Stimulated activated CD4-positive, alpha-beta T cell treated with anti-CD3 and anti-CD28 coated beads, Interleukin-4, amount 100 ng/mL, for 4 hours (primary cell): ENCODE measurements at places on chromosomes 4 and X.

GRCh38 chrX:53743244-53743643, 56.7 kb upstream of the HUWE1 start:
- no peak for DNase-seq

DNA sequence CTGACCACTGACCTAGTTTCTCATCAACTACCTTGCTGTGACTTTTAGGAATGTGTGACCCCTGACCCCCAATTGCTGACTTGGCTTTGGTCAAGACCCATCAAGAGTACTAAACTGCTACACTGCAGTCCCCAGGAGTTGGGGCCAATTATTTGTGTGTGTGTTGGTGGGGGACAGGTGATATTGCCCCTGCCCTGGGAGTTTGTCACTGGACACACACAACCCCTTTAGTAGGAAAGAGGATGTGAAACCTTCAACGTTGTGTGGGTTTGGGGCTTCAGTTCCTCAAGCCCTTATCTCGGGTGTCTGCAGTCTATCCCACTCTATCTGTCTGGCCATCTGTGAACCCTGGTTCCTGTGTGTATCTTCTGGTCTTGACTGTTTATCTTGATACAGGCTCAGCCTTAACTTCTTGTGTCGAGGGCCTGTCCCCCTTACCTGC, 6.5 kb downstream of the SASH3 start:
- no peak for DNase-seq

DNA sequence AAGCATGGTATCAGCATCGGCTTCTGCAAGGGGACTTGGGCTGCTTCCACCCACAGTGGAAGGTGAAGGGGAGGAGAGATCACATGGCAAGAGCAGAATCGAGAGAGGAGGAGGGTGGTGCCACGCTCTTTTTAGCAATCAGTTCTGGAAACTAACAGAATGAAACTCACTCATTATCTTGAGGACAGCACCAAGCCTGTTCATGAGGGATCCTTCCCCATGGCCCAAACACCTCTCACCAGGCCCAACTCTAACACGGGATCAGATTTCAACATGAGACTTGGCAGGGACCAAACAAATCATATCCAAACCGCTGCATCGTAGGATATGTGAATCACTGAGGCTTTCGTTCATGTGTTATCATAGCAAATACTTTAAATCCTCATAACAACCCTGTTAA, 125.5 kb downstream of the GPC3 start:
- DNase-seq = no peak

GRCh38 chr4:173025131-173025530, 143.5 kb upstream of the GALNT7 start:
- no peak for DNase-seq

DNA sequence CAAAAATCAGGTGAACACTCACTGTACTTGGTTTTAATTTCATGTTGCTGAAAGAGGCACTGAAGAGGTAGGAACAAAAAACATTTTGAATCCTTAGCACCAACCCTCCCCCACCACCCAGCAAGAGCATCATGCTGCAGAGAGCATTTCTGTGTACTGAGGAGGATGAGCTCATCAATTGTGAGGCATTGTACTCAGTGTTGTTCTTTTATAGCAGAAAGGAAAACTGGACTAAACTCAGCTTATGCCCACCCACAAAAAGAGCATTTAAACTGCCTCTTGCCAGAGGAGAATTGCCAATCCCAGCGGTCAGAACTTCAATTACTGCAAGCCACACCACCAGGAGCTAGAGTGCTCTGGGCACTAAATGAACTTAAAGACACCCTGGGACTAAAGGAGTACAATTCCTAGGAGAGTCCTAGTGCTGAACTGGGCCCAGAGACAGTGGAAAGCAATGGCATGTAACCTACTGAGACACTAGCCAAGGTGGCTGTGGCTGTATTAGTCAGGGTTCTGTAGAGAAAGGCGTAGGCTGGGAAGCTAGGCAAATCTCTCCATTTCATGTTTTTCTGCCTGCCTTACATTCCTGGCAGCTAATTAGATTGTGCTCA, 280.7 kb upstream of the KLHL4 start:
- no peak for DNase-seq

DNA sequence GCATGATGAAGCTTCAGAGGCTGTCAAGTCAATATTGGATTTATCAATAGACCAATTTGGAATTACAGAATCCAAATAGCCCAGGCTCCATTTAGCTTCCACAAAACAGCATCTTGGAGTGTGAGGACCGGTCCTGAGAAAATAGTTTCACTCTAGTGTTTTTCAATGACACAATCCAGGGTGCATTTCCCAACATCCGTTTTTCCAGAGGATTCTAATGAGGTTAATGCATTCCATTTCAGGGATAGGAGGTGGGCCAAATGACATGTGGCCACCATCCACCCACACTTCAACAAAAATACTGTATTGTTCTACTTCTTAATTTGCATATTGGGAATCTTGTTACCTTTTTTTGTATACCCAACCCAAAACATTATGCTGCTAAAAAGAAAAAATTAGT, 229.8 kb upstream of the LDB2 start:
- no peak for DNase-seq

- no peak for DNase-seq
Observed at GRCh38 chr4:40986375-40986774, 228.0 kb downstream of the APBB2 start.

DNA sequence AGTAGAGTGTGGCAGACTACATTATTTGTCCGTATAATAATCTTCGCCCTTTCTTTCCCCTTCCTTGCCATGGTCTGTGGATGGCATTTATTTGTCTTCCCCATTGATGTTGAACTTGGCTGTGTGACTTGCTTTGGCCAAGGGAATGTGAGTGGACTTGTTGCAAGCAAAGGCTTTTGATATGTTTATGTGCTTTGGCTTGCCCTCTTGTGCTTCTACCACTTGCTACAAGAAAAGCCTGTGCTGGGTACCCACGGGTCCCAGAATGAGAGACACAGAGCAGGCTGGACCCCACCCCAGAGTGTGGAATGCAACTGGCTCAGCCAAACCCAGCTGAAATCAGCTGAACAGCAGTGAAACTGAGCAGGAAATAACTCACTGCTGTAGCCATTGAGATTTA, 63.0 kb downstream of the FAM184B start:
- DNase-seq = no peak

- no peak for DNase-seq
Observed at GRCh38 chr4:18113710-18114331, 92.3 kb upstream of the LCORL start.

DNA sequence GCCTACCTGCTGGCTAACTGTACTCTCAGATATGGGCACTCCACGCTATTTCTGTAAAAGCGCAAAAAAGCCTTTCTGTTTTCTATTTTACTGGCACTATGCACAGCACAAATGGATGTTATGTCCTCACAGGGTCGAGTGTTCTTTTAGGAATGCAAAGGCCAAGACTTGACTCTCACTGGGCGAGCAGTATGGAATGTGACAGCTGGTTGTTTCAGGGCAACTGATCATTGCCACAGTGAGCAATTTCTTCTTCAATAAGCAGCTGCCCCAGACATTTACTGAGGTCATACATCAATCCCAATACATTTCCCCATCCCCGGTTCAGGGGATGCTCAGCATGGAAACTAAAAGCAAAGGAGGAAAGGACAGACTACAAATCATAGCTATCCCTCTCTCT, 58.2 kb downstream of the PDE5A start:
- no peak for DNase-seq

DNA sequence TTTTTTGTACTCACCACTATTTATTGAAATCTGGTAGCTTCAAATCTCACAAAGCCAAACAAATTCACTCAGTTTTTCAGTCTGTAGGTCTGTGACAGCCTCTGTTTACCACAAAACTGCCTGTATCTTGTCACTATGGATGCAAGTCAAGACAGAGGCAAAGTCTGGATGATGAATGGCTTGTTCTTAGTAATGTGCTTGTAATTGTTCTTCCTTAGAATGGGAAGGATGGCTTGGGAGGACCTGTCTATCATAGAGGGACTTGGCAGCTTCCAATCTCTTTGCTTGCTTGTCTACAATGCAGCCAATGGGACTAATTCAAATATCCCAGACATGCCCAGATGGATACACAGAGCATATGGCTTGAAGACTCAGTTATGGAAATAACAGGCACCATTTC, 141.2 kb upstream of the SCML1 start:
- DNase-seq = no peak

- DNase-seq = no peak
Observed at GRCh38 chr4:51835855-51836254, 7.1 kb upstream of the DCUN1D4 start.

- no peak for DNase-seq
Observed at GRCh38 chrX:44017676-44018075, 44.5 kb upstream of the NDP start.

- no peak for DNase-seq
Observed at GRCh38 chr4:122500852-122501501, 44.5 kb upstream of the IL2 start.

GRCh38 chr4:68572653-68573170, 3.4 kb downstream of the UGT2B17 start:
- DNase-seq = no peak

- no peak for DNase-seq
Observed at GRCh38 chrX:145716226-145716625, 101.4 kb upstream of the SLITRK2 start.

DNA sequence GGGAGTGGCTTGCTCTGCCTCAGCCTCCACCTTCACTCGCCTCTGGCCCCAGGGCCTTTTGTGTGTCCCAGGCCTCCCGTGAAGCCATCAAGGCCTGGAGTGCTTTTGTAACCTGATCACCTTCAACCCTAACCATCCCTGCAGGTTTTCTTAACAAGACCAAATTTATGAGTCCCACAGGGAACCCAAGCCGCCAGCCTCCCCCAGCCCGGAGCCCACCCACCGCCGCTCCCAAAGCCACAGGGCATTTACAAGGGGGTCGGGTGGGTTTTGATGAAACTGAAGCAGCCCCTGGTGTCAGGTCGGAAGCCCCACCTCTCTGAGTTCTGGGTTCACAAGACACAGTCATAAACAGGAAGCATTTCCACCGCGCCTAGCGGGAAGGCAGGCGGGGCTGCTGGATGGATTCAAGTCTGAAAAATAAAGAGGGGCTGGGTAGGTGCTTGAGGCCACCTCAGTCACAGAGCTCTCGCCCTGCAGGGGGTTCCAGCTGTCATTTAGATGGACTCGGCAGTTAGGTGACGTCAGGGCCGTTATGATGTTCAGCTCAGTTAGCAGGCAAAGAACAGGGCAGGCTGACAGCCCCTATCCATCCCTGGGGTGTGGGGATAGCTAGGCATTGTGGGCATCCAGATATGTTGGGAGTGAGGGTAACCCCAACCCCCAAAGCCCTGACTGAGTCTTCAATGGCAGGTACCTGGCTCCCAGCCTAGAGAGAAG, 128.5 kb downstream of the BCOR start:
- DNase-seq = peak; percentile 1

DNA sequence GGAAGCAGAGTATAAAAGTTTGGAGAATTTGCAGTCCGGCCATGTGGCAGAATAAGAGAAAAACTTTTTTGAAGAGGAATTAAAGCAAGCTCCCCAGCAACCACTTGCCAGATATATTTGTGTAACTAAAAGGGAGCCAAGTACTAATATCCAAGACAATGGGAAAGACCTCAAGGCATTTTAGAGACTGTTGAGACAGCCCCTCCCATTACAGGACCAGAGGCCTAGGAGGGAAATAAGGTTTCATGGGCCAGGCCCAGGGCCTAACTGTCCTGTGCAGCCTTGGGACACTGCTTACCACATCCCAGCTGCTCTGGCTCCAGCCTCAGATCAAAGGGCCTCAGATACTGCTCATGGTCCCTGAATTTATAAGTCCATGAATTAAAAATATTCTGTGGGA, 659.4 kb downstream of the PCDH19 start:
- no peak for DNase-seq

GRCh38 chrX:105120463-105120862, 100.0 kb downstream of the TEX13A start:
- DNase-seq = no peak

GRCh38 chr4:114423582-114423981, 175.0 kb upstream of the UGT8 start:
- no peak for DNase-seq

DNA sequence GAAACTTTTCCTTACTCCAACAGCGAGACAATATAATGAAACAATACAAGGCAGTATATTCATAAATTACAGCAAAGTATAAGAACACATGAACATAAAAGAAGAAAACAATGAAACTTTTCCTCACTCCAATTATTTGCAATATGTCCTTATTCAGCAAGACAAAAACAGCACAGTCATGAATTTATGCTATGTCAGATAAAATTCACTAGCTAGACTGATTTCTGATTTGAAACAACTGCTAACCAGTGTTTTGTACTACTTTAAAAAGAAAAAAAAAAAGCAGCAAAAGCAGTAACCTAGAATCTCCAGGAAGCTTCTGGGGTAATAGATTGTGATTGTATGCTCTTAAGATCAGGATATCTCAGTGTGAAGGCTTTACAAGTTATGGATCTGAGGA, 45.2 kb upstream of the UNC5C start:
- no peak for DNase-seq

- DNase-seq = no peak
Observed at GRCh38 chr4:144645631-144646522, at the start of gene HHIP. TSS of gene HHIP (plus strand) at chr4:144646156. CDS start at chr4:144646676, 520 bp downstream.

DNA sequence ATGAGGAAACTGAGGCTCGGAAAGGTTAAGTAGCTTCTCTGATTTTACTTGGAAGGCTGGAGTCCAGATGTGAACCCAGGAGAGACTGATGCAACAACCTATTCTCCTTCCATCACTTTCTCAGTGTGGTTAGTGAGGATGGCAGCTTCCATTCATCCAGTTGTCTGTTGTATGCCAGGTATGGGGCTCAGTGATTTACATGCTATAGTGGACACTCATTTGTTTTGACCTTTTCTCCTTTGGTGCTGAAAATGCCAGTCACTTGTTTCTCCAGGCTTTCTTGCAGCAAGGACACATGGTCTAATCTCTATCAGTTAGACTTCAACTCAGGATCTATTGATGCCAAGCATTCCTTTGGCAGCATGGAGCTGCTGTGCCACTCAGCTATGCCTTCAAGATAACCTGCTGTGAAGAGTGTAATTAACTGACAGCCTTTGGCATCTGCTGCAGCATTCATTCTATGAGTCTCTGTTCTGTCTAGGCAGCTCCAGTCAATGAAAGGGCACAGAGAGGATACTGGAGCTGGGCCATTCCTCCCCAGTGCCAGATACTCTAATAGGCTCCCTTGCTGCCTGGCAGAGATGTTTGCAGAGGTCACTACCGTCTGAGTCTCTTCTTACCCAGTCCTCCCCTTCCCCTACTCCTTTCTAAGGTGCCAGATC, 11.0 kb upstream of the CWH43 start:
- DNase-seq = no peak

- DNase-seq = no peak
Observed at GRCh38 chr4:125267630-125268029, 47.1 kb upstream of the FAT4 start.

GRCh38 chrX:29617276-29617675, 598.1 kb upstream of the MAGEB2 start:
- no peak for DNase-seq

- DNase-seq = no peak
Observed at GRCh38 chr4:54719378-54719777, 61.6 kb downstream of the KIT start.

DNA sequence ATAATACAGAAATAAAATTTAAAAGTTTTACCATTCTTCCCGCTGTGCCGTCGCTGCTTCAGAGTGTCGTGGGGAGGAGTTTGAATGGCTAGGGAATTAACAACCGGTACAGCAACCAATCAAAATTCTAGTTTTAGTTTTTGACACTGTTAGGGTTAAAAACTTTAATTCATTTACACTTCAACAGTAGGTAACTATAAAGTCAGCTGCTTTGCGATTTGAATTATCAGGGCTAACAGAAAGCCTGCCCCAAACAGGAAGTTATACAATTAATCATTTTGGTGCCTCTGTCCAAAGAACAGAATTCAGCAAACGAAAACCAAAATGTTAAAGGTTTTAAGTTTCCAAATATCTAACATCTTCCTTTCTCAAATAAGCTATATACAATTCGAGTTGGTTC, 2.3 kb downstream of the HNRNPD start:
- no peak for DNase-seq

GRCh38 chr4:1624519-1624910, 59.6 kb downstream of the FAM53A start:
- no peak for DNase-seq
